ENCODE measurements at places on chromosomes 7 and 10. TPM values are rescaled to one million over a fixed set of nuclear protein-coding genes. Genes with fewer than 3 reads are reported as not detected.

DNA sequence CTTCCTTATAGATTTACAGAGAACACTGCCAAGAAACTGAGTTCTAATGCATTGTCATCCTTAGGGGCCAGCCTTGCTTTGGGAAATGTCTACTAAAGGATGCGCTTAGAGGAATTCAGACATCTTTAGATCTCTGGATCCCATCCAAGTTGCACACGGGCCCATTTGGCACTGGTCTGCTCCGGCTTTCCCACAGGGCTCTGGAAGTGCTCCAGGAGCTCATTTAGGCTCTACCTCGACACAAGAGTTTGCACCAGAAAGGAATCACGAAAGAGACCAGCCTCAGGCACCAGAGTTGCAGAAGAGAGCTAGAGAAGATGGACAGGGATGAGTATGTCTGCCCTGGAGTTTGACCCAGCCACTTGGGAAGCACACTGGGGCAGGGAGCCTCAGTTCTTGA lies 150.1 kb upstream of the TMEM72 start:
- no peaks in the 10 kb centered on the region for H3K36me3 ChIP-seq
- no peak for DNase-seq
- no peak overlapping the region for H3K27ac ChIP-seq
- H3K4me1 ChIP-seq: peaks cover 3% of the 10 kb centered on the region
- H3K27me3 ChIP-seq: no peaks in the 10 kb centered on the region

DNA sequence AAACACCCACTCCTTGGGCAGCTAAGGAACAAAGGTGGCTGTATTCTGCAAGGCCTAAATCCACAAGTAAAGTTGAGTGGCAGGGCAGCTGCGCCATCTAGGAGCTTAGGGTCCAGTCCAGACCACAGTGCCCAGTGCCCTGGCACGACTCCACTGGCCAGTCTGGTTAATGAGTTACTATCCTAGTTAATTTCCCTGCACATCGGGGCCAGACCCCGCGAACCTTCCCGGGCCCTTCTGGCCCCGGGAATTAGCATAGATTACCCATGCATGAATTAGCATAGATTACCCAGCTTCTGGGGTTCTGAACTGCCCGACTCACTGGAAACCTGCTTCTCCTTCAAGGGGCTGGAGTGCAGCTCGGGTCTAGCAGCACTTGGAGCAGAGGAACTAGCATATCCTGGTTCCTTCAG lies 3.2 kb upstream of the EMX2 start:
- H3K4me1 ChIP-seq: peaks cover 2% of the 10 kb centered on the region
- H3K27ac ChIP-seq: no peak overlapping the region
- H3K36me3 ChIP-seq: no peaks in the 10 kb centered on the region
- DNase-seq: no peak
- peaks cover 92% of the 10 kb centered on the region for H3K27me3 ChIP-seq

DNA sequence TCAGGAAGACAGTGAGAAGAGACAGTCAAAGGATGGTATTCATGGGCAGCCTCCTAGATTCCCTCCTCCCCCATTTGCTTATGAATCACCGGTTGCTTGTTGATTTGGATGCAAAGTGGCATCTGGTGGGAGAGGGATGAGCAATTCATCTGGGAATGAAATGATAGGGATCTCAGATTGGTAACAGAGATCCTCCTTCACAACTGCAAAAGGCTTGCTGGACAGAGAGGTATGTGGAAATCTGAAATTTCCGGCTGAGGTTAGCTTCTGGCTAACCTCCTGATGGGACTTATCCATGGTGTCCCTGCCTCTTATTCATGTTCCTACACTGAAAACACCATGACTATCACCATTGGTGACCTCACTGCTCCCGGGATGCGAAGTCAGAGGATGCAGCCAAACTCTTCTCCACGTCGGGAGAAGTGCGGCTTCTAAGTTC lies 48.4 kb upstream of the PODXL start:
- peaks cover 8% of the 10 kb centered on the region for H3K27me3 ChIP-seq
- H3K27ac ChIP-seq: no peak overlapping the region
- H3K4me1 ChIP-seq: peaks cover 7% of the 10 kb centered on the region
- DNase-seq: peak; percentile 77
- H3K36me3 ChIP-seq: no peaks in the 10 kb centered on the region

DNA sequence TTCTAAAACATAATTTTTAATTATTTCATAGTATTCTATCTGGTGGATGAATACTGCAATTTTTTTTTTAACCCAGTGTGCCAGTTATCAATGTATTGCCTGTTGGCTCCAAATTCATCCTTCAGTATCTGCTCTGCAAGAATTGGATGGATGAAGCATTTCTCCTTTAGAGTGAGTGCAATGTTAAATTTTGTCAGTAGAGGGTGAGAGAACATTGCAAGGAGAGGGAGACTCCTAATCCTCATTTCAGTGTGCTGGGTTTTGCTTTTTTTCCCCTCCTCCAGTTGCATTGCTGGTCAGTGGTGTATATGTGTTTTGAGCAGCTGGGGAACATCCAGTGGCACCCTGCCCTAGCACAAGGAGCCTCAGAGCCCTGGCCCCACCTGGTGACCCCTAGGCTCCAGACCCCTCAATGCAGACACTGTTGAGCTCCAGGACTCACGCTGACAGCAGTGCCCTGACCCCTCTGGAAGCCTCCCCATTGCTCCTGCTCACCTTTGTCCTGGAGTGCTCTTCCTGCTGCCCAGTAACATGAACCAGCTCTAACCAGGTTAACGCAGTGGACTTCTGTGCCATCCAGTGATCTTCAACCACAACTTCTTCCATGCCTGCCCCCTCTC lies 199.4 kb downstream of the USP6NL start:
- no peak for DNase-seq
- H3K36me3 ChIP-seq: no peaks in the 10 kb centered on the region

DNA sequence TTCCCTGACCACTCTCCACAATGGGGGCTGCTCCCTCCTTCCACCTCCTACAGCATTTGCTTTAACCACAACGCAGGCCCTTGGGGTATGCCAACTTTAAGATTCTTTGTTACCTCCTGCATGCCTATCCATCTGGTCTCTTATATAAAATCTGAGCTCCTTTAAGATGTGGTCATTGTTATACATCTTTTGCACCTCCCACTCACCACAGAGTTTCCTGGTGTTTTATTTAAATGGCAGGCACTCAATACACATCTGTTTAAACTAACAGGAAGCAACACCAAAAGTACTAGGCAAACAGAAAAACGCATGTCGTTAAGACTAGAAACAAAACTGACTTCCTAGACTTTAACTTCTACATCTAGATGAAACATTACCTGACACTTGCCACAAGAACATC lies 36.3 kb downstream of the SLC25A13 start:
- no peak overlapping the region for H3K4me3 ChIP-seq
- peak; percentile 37 for DNase-seq
- H3K36me3 ChIP-seq: no peaks in the 10 kb centered on the region
- H3K27me3 ChIP-seq: no peaks in the 10 kb centered on the region
- no peak overlapping the region for H3K27ac ChIP-seq

DNA sequence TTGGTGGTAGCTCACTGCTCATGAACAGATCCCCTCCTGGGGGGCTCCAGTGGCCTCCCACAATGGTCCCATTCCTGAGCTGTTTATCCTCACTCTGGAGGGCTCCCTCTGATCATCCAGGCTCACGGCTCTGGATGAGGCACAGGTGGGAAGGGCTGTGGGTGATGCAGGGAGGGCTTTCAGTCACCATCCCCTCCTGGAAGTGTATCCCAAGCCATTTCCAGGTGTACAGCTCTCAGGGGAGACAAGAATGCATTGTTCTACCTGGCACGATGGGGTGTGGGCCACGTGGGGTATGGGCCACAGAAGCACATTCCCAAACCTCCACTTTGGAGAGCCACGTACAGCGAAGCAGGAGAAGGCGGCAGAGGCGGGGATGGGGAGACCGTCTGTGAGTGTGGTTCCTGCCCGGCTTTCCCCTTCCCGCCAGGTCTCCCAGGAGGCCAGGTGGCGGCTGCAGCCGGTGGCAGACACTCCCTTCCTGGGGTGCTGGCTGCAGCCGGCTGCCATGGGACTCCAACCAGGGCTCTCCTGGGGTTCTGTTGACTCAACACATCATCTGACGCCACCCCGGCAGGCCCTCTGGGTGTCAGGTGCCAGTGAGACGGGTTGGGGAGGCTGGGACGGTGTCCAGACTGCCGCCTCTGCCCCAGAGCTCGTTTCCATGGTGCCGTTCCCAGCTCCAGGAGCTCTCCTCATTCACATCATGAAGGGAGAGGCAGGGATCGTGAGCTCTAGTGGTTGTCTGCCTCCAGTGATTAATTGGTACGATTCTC lies 169.7 kb upstream of the RHEB start:
- DNase-seq: no peak
- no peak overlapping the region for H3K4me3 ChIP-seq
- H3K27ac ChIP-seq: no peak overlapping the region
- no peaks in the 10 kb centered on the region for H3K36me3 ChIP-seq

GRCh38 chr10:20767028-20767427 lies 130.1 kb downstream of the NEBL start:
- H3K27me3 ChIP-seq: no peaks in the 10 kb centered on the region
- H3K4me1 ChIP-seq: no peaks in the 10 kb centered on the region
- H3K27ac ChIP-seq: no peak overlapping the region
- no peak overlapping the region for H3K4me3 ChIP-seq
- peak; percentile 4 for DNase-seq

Gene ADCYAP1R1
- not detected for total RNA-seq

Gene RELN
- 19.4 TPM for total RNA-seq

DNA sequence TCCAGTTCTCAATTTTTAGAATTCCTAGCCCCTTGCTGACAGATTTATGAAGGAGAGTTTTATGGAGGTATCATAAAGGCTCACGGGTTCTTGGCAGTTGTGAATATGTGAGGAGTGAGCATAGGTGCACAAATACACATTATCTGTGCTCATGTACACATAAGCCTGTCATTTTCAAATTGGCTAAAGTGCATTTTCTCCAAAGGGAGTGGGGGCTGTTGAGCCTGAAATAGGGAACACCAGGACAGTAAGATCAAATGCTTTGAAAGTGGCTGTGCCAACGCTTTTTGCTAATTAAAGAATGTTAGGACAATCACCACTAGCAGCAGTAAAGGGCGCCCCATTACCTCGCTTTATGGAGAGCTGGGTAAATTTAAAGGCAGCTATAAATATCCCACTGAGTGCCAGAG lies 8.3 kb upstream of the LRRC4 start:
- no peak overlapping the region for H3K27ac ChIP-seq
- no peak overlapping the region for H3K4me3 ChIP-seq
- H3K36me3 ChIP-seq: peaks cover 9% of the 10 kb centered on the region
- 0 out of 2 replicates have a peak, but pooled peaks cover 2% of the 10 kb centered on the region for H3K4me1 ChIP-seq
- H3K27me3 ChIP-seq: no peaks in the 10 kb centered on the region

- no peaks in the 10 kb centered on the region for H3K27me3 ChIP-seq
- no peak overlapping the region for H3K4me3 ChIP-seq
- H3K27ac ChIP-seq: no peak overlapping the region
- DNase-seq: peak; percentile 4
These were observed 59.8 kb downstream of the GRID1 start for GRCh38 chr10:86306628-86307278.

Gene ZNF277
- total RNA-seq: 21.3 TPM

DNA sequence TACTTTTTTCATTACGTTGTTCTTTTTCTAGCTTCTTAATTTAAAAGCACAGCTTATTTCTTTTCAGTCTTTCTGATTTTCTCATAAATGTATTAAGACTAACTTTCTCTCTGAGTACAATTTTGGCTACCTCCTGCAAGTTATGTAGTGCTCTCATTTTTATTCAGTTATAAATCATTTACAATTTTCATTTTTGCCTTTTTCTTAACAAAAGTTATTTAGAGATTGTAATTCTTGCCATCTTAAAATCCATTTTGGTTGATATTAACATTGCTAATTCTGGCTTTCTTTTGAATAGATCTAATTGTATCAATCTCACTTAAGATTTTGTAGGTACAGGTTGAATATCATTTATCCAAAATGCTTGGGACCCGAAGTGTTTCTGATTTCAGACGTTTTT lies 97.2 kb upstream of the LRRC4 start:
- no peak for DNase-seq
- no peak overlapping the region for H3K4me3 ChIP-seq
- H3K27me3 ChIP-seq: peaks cover 58% of the 10 kb centered on the region
- no peak overlapping the region for H3K27ac ChIP-seq
- H3K36me3 ChIP-seq: no peaks in the 10 kb centered on the region

DNA sequence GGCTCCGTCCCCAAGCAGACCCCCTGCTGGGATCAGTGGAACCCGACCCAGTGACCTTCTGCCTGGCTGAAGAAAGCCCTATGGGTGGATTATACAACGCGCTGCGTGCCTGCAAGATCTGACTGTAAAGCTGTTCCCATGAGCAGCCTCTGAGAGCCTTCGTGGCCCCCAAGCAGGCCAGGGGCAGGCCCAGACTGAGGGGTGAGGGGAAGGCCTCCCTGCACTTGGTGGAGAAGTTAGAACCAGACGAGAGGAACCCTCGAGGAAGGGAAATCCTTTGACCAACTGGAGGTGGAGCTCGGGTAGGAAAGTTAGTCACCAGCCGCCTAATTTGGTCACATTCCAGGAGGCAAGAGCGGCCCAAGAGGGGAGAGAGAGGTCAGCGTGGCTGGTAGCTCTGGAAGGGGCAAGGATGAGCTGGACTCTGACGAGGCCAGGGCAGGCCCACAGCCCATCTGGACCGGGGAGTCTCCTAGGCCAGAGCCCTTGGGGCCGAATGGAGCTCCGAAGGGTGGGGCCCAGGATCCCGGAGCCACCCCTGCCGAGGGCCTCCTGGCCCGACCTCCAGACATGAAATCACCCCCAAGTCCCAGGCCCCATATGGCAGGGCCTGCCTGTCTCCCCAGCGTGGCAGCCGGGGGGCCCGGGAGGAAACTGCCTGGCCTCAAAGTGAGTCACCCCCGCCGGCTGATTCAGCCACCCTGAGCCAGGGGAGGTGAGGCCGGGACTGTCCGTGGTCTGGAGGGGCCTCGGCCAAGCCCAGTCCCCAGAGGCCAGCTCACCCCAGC lies 23.3 kb upstream of the PDGFA start:
- peak overlapping the region; percentile 24 for H3K27ac ChIP-seq
- no peak overlapping the region for H3K4me3 ChIP-seq
- no peaks in the 10 kb centered on the region for H3K27me3 ChIP-seq
- peaks cover 34% of the 10 kb centered on the region for H3K4me1 ChIP-seq
- peak; percentile 91 for DNase-seq

GRCh38 chr7:105759670-105760550 lies 116.5 kb downstream of the ATXN7L1 start:
- peak overlapping the region; percentile 77 for H3K27ac ChIP-seq
- H3K4me1 ChIP-seq: peaks cover 14% of the 10 kb centered on the region
- H3K27me3 ChIP-seq: no peaks in the 10 kb centered on the region
- no peak overlapping the region for H3K4me3 ChIP-seq
- peak; percentile 71 for DNase-seq

GRCh38 chr7:30617359-30617758 lies 22.7 kb downstream of the GARS1 start:
- peaks cover 64% of the 10 kb centered on the region for H3K36me3 ChIP-seq
- H3K27me3 ChIP-seq: no peaks in the 10 kb centered on the region
- no peak overlapping the region for H3K27ac ChIP-seq
- no peak for DNase-seq
- H3K4me3 ChIP-seq: no peak overlapping the region

GRCh38 chr7:117478836-117479224 lies 995 bp upstream of the CFTR start:
- no peak overlapping the region for H3K4me3 ChIP-seq
- DNase-seq: no peak
- no peaks in the 10 kb centered on the region for H3K4me1 ChIP-seq
- peaks cover 12% of the 10 kb centered on the region for H3K27me3 ChIP-seq

Gene SKIDA1
- total RNA-seq: 0.56 TPM

Gene ASB15
- total RNA-seq: not detected

All from IMR-90 (cell line).